Activated naive CD4-positive, alpha-beta T cell treated with anti-CD3 and anti-CD28 coated beads for 36 hours (primary cell): ENCODE measurements at places on chromosomes 2 and 18.
A peak's percentile ranks its signal among the peaks of the same experiment; 100 is the strongest.

DNA sequence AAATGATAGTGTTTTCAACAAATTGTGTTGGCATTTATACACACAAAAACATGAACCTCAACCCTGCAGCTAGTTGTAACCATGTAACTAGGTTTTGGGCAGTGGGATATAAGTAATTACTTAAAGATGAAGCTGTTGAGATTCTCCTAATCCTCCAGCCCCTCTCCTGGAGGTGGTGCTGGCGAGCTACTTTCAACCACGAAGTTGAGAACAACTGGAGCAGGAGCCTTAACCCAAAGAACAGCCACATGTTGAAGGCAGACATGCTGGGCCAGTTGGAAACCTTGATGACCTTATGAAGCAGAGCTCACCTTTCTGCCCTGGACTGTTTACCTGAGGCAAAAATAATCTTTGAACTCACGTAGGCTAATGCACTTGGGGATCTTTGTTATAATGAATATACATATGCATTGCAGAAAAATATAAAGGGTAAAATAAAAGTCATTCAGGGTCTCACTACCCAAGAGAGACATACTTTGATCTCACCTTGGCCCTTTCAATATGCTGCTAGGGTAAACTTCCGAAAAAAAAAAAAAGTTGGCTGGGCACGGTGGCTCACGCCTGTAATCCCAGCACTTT, 89.6 kb upstream of the NPAS2 start:
- DNase-seq = peak; percentile 78

DNA sequence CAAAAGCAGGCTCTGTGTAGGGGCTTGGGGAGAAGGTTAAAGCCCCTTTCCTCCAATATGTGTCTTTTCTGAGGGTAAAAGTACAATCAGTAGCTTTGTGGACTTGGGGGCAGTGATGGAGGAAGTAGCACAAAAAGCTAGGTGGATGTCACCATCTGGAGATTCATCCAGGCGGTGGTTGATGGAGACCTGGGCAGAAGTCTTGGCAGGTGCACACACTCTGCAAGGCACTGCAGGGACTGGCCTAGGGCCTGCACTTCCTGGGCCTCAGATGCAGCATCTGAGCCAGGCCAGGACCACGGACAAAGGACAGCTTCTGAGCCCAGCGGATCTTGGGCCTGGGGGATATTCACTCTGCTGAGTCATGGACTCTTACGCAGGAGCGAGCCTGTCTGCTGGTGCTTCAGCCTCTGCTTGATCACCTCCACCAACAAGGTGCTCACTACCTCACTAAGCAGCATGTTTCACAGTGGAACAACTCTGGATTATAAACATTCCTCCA, 391.1 kb downstream of the TNS1 start:
- DNase-seq = peak; percentile 10

GRCh38 chr2:234558642-234559041, 61.8 kb upstream of the ARL4C start:
- DNase-seq = no peak

DNA sequence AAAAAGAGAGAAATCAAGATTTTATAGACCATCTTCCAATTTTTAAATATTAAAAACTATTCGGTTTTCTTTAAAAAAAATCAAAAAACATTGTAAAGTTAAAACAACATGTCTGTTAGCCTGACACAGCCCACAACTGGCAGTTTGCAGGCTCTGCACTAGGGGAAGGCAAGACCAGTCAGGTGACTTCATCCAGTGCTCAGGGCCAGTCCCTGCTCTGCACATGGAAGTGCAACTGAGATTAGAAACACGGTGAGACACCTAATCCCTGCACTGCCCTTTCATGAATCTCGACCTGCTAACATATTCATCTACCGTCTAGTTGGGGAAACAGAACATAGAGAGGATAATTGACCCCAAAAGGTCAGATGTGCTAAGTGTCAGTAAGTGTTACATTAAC, 135.2 kb downstream of the BARD1 start:
- DNase-seq = no peak

DNA sequence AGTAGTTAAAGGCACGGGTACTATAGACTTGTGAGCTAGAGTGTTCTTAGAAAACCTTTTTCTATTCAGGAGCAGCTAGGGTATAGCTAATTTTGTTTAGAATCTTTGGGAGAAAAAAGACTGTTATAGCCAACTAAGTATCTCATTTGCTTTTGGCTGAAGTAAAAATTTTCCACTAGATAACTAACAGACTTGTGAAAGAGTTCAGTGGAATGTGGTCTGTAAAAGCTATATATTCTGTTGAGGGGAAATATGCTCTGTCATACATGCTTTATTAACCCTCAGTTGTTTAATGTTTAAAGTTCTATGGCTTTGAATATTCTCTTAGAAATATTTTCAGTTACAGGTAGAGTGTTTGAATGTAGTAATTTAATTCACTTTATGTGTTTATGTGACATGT, 49.7 kb downstream of the RIF1 start:
- DNase-seq = no peak

DNA sequence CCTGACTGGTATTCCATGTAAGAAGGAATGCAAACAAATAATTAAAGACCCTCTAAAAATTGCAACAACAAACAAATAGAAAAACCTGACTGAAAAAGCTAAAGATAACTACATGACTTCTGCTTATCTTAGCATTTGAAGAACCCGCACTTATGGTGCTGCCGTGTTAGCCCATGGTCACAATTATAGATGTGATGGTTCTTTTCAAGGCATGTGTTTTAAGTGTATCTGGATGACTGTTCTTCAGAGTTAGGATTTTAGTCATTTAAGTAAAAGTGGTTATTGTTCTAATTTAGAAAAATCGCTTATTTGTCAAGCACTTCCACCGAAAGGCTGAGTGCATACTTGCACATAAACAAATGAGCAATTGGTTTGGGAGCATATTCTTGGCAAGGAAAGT, 77.3 kb downstream of the CPS1 start:
- no peak for DNase-seq

- DNase-seq = no peak
Observed at GRCh38 chr2:168604252-168604651, 148.2 kb downstream of the CERS6 start.

GRCh38 chr2:150020221-150020620, 432.6 kb upstream of the MMADHC start:
- DNase-seq = no peak

DNA sequence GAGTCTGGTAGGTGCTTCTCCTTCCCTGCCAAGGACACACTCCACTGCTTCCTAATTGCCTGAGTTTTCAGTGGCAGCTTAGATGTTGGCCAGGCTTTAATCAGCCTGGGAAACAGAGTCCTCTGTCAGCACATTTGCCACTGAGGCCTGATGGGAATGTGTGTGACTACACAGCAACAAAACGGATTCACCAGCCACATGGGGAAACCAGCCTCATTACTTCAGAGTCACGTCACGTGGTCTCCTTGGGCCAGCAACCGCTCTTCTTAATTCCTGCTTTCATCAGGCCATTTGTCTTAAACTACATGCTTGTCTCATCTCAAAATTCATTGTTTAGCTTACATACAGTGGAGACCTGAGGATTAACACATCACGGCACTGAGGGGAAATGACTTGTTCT, 93.9 kb upstream of the LTBP1 start:
- no peak for DNase-seq

GRCh38 chr18:74420926-74421325, 36.2 kb downstream of the DIPK1C start:
- DNase-seq = no peak

GRCh38 chr2:221096706-221097567, 475.2 kb downstream of the EPHA4 start:
- no peak for DNase-seq

DNA sequence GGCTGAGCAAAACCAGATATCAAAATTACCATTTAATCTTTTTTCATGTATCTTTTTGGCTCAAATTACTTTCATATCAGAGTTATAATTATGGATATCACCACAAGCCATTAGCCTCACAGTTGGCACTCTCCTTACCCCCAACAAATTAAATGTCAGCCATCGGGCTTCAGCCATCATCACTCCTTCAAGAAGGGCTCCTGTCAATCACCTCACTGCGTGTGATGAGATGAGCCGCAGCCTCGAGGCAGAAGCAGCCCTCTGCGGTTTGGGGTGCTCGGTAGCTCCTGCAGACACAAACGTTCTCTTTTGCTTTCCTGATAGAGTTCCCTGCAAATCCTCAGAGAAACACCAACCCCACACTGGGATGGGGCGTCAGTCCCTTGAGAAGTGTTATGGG, 94.1 kb downstream of the DNER start:
- no peak for DNase-seq

- DNase-seq = no peak
Observed at GRCh38 chr2:39099310-39099869, 21.5 kb downstream of the SOS1 start.

GRCh38 chr2:60140185-60140584, 413.3 kb downstream of the BCL11A start:
- no peak for DNase-seq

DNA sequence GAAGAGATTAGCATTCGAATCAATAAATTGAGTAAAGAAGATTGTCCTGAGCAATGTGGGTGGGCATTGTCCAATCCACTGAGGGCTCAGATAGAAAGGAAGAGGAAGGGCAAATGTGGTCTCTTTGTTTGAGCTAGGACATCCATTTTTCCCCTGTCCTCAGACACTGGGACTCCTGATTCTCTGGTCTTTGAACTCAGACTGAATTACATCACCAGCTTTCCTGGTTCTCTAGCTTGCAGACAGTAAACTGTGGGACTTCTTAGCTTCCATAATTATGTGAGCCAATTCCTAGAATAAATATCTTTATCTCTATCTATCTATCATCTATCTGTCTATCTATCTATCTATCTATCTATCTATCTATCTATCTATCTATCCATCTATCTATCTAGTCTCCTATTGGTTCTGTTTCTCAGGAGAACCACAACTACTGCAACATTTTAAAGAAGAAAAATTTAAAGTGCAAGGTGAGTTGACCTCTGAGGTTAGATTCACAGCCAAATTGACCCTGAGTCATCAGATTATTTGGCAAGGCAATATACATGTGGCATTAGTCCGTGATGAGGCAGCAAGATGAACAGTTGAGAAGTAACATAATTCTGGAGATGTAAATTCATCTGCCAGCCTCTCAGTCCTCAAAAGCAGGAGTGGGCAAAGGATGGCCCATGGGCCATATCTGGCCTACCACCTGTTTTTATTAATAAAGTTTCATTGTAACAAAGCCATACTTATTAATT, 191.4 kb downstream of the PDE11A start:
- no peak for DNase-seq

- DNase-seq = no peak
Observed at GRCh38 chr2:229417916-229418315, 146.8 kb upstream of the PID1 start.

DNA sequence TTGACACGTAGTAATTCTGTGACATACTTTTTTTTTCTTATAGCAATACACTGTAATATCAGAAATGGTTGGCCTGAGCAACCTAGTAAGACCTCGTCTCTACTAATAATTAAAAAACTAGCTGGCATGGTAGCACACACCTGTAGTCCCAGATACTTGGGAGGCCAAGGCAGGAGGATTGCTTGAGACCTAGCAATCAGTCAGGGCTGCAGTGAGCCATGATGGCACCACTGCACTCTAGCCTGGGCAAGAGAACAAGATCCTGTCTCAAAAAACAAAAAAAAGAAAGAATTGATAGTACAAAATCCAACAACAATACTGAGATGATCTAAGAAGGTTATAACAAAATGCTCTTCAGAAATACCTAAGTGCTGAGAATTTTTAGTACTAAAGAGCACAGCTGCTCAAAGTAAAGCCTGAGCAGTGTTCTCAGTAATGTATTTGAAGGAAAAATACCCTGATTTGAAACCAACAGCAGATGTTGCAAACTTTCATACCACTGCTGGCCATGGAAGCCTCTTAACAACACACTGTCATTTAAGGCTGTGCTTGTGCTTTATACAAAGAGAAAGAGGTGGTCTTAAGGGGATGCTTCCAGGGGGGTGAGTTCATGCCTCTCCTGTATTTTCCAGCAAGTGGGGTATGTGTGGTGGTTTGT, 132.6 kb upstream of the CDCA7 start:
- DNase-seq = no peak

- DNase-seq = no peak
Observed at GRCh38 chr2:171741189-171741588, 53.9 kb downstream of the DYNC1I2 start.

- DNase-seq = no peak
Observed at GRCh38 chr2:200193331-200193730, 113.2 kb upstream of the SPATS2L start.

GRCh38 chr18:67577386-67577785, 60.9 kb upstream of the DSEL start:
- no peak for DNase-seq

DNA sequence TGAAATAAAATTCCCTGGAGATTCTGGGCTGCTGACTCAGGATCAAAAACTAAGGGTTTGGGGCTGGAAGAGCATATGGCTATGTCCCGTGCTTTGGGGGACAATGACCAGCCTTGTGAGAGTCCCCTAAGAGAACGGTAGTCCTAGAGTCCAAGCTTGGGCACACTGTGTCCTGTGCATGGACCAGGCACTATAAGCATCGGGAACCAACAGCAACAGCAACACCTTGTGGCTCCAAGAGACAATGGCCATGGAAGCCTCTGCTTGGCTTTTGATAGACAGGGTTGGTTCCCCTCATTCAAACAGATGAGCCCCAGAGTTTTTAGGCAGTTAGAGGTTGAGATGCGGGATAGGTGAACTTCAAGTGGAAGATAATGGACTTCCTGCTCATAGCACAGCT, 294.4 kb upstream of the CHAC2 start:
- no peak for DNase-seq

GRCh38 chr2:70247364-70248180, 856 bp downstream of the TIA1 start:
- no peak for DNase-seq

DNA sequence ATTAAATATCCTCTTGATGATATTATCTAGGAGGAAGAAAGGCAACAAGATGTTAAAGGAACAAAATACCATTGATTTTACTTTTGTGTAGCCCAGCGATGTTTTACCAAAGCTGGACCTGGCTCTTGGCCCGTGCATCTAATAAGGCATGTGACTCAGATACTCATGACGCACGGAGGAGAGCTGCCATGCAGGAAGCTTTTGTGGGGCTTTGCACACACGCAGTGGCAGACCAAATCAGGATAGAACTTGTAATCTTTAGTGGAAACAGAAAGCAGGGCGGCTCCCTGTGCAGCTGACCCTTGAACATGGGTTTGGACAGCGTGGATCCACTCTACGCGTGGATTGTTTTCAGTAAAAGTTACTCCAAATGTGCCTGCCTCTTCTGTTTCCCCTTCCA, 190.0 kb downstream of the NAPG start:
- no peak for DNase-seq

- peak; percentile 15 for DNase-seq
Observed at GRCh38 chr2:229342376-229342775, 71.3 kb upstream of the PID1 start.

GRCh38 chr18:35707674-35708073, 126.1 kb downstream of the GALNT1 start:
- no peak for DNase-seq

DNA sequence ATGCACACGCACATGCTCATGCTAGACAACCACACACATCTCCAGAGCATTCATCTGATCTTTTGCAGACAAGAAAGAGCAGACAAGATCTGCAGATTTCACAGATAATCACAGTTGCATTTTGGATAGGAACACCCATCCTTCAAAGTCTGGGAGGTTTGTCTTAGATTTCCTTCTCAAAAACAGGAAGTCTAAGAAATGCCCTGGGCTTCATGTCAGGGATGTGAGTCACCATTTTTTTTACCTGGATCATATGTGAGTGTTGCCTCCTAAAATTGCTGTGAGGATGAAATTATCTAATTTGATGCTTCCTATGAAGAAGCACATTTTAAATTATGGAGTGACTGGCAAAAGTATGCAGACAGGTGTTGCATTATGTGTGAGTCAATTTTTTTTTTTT, 46.1 kb downstream of the SRD5A2 start:
- DNase-seq = no peak

- no peak for DNase-seq
Observed at GRCh38 chr2:69977906-69978482, 16.6 kb upstream of the ASPRV1 start.
